ENCODE measurements at places on chromosomes 5 and 9.

DNA sequence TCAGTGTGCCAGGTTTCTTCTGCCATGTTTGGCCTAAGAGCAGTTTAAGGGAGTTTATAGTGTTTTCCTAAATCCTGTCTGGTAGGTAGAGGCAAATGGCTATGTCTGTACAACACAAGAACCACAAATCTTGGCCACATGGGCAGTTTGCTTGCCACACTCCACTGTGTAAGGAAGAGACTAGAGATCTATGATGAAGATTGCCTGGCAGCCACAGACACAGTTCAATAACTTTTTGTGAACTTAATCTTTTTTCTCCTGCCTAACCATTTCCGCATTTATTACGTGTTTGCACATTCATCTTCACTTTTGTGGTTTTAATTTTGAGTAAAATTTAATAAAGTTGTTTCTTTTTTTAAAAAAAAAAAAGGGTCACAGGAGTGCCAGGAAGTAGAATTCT, 5.8 kb downstream of the MFAP3 start:
- no peak for DNase-seq

DNA sequence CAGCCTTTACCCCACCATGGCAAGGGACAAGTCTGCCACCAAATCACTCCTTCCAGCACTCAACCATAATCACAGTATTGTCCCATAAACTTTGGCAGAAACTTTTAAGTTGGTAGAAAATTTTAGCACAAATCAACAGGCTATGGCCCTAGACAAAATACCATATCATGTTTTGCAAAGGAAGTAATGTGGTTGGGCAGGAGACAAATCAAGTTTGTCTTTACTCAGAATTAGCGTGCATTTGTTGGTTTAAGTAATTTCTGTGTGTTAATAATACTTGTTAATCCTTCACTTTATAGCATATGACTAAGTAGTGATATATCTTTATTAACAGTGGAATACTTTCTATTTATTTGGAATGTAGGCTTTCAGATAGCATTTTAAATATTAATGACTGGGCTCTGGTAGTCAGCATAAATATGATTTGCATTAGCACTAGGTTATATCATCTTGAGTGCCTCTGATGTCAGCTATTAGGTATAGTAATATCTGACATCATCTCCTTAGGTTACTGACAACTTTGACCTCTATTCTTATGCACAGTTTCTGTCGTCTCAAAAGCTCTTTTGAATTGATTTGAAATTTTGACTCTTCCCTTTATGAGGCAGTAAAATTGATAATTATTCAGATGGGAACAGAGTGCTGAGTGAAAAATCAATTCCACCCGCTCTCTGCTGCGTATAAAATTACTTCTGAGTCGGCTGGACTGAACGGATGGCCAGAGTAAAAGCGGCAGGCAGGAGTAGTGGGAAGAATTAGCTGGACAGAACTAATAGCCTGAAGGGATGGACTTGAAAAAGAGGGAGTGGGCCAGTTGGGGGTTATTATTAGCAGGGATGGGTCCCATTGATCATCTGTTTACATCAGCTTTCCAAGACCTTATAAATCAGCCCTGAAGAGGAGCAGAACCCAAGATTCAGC, 40.1 kb upstream of the TLX3 start:
- DNase-seq, result no peak

DNA sequence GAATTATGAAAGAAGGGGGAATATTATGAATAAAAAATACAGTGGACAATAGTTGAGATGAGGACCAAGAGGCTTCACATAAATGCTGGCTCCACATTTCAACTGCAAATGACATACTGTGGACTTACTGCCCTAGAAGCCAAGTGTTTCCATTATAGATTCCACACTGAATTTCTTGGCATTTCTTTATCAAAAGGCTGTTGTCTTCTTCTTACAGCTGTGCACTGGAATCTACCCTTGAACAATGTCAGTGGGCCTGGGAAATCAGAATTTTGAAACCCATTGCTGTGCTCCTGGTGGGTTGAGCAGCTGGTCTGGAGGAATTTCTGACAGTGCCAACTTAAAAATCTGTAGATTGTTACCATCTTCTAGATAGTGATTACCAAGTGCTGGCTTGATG, 49.9 kb downstream of the TNC start:
- DNase-seq, result no peak

- DNase-seq, result no peak
Measured at GRCh38 chr5:10286862-10287227, 20.9 kb downstream of the CMBL start.

DNA sequence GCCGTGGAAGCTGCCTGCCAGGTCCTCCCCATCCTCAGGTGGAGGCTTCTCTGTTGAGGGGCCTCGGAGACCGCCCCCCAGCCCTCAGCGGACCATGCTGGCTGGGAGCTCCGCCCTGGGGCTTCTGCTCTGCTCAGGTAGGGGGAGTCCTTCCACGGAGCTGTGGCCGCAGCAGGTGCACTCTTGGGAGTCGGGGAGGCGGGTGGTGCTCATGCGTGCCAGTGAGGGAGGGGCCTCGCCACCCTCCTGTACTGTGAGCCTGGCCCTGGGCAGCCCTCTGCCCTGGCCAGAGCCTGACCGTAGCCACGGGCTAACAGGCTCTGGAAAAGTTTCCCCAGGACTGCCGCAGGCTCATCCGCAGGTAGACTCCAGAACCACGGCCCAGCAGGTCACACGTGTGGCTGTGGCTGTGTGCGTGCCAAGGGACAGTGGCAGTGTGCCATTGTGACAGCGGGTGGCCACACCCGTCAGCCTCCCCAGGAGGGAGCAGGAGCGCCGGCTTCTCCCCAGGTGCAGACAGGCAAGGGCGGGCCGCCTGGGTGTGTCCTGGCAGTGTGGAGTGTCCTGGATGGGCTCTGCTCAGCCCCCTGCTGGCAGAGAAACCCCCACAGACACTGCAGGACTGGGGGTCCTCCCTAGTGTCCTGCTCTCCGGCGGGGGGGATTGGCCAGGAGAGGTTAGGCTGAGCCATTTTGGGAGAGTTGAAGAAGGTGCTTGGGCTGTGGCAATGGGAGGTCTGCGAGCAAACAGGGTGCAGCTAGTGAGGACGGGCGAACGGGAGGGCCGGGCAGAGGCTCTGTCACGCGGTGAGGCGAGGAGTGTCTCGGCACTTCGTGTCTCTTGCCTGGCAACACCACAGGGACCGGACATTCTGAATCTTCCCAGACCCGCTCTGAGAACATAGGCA, 29.5 kb downstream of the TPPP start:
- DNase-seq, result no peak

GRCh38 chr9:114299286-114300152, 23.4 kb upstream of the ORM1 start:
- no peak for DNase-seq

- no peak for DNase-seq
Measured at GRCh38 chr5:135210286-135211055, 176.4 kb upstream of the PITX1 start.

- DNase-seq, result no peak
Measured at GRCh38 chr5:14720236-14720923, 55.9 kb downstream of the OTULIN start.

GRCh38 chr9:15332939-15333338, 25.9 kb upstream of the TTC39B start:
- no peak for DNase-seq

DNA sequence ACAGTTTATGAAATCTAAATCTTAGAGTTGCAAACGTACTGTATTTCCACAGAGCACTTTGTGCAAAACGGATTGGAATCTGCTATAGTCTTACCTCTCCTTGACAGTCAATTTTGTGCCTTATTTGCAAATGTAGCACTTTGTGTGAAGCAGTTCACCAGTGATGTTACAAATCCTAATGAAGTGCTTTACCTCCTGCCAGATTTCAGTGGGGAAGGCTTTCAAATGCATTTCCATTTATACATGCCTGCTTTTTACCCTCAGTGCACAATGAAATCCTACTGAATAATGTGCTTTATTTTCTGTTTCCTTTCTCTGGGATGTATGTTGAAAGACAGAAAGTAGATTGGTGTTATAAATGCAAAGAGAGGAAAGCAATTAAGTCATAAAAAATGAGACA, 2141.6 kb upstream of the C9orf72 start:
- no peak for DNase-seq

DNA sequence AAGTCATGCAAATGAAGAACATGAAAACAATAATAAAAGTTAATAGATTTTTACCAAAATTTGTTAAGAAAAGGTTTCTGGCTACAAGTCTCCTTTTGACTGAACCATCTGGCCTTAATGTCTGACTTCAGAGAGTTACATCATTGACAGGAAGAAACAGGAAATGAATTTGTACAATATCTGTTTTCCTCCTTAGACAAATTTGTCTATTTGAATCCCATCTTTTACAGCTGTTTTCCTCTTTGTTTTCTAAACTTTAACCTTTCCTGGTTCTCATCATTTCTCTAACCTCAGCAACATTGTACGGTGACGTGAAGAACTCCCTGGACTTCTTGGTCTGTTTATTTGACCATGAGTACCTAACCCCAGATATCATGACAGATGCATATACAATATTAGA, 567.5 kb upstream of the RIOK2 start:
- no peak for DNase-seq

DNA sequence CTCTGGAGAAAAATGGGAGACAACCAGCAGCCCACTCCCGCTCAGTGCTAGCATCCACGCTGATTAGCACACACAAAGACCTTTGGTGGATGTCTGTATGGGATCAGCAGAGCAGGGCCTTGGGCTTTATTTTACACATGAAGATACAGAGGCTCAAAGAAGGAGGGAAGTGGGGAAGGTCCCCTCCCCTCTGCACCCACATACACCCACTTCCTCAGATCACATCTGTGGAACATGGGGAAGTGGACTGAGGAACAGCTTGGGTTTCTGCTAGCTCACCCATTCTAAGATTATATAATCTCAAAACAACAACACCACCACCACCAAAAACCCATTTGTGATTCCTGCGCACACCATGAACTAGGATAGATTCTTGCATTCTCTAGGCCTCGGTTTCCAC, 14.0 kb downstream of the GGTA1 start:
- no peak for DNase-seq

DNA sequence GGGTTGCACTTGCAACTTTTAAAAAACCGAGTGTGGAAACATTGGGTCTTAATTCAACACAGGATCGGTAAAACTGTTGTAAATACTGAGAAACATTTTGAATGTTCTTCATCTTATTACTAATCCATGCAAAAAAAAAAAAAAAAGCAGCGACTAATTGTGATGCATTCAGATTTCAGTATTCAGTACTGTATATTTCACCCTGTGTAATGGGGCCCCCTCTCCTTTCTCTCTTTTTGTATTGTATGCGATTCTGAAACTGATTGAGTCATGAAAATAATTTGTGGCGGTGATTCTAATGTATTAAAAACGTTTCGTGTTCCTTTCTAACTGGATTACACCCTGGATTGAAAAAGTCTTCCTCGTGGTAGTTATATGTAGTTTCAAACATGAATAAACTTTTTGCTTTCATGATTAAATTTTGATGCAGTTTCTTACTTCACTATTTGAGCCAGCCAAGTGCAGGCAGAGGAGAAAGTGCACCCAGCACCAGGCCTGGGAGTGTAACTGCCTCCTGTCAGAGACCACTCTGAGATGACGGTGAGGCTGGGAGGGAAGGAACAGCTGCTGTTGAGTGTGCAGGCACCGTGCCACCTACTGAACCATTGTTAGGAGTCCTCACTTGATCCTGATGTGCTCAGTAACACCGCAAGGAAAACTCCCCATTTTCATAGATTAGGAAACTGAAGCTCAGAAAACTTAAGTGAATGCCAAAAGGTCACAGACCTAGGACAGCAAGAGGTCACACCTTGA, 220.0 kb downstream of the PBX3 start:
- no peak for DNase-seq

DNA sequence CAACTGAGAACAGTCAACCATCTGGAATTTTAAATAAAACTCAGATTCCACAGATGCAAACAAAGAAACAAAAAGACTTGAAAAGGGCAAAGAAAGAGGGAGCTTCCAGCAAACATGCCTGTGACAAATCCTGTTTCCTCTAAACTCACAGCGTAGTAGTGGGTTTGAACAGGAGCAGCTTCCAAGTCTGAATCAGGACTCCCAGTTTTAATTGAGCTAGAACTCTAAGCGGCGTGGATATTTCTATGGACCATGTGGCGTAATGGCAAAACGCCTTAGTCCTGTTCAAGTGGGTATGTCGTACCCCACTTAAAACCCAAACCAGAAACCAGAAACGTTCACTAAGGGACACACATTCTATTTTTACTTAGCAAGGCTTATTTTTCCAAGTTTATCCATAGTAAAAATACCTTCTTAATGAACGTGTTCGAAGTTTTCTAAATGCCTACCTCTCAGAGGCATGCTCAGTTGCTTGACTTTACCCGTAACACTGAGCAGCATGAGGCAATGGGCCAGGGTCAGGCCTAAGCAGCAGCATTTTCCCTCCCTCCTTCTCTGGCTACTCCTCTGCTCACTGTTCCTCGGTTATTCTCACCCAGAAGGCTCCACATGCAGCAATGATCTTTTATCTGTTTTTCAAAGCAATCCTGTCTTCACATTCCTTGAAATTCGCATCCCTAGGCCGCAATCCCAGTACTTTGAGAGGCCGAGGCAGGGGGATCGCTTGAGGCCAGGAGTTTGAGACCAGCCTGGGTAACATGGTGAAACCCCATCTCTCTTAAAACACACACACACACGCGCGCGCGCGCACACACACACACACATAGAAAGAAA, 77.9 kb downstream of the FNBP1 start:
- DNase-seq, result no peak

GRCh38 chr9:98558575-98558974, 150.2 kb downstream of the GABBR2 start:
- no peak for DNase-seq

- DNase-seq, result no peak
Measured at GRCh38 chr5:50463047-50463446, 22.0 kb upstream of the EMB start.

GRCh38 chr9:70983723-70984295, 137.6 kb downstream of the TRPM3 start:
- no peak for DNase-seq

GRCh38 chr5:160312134-160312959, at the start of gene CCNJL:
TSS of gene CCNJL (minus strand) at chr5:160312564. CDS start at chr5:160311923, 641 bp downstream.
- no peak for DNase-seq

DNA sequence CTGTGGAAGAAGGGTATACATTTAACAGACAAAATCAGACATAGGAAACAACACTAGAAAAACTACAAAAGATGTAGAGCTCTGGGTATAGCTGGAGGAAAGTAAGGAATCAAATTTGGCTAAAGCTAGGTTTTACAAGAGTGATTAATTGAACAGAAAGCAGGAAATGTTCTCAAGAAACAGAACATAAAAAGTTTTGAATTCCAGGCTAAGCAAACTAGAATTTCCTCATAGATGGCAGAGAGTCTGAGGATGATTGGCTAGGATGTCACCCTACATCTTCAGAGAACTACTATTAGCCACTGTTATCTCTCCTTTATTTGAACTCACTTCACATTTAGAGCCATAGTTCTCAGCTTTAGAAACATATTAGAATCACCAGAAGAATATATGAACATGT, 502.1 kb upstream of the PAPPA start:
- no peak for DNase-seq

DNA sequence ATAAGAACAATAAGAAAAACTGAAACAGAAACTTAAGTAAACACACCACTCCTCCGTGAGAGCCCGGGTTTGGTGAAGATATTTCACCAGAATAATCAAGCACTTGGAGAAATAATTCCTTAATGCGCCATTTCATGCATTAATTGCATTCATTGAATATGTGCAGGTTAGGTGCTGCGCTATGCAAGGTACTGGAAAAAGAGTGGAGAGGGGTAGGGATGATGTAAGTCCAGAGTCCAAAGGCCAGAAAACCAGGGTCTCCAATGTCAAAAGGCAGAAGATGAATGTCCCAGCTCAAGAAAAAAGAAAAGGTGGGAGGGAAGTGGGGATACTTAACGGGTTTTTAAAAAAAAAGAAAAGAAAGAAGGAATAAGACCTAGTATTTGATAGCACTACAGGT, 669 bp upstream of the ZFP37 start:
- no peak for DNase-seq

Data from stimulated activated naive CD4-positive, alpha-beta T cell treated with Interleukin-2 at 50 U/mL for 16 hours (primary cell).